ENCODE measurements at places on chromosomes 13 and 19.

- no peak for DNase-seq
These were observed 6.9 kb upstream of the SULT2B1 start for GRCh38 chr19:48544856-48545750.

- DNase-seq, result no peak
These were observed 71.4 kb downstream of the FREM2 start for GRCh38 chr13:38758277-38758676.

DNA sequence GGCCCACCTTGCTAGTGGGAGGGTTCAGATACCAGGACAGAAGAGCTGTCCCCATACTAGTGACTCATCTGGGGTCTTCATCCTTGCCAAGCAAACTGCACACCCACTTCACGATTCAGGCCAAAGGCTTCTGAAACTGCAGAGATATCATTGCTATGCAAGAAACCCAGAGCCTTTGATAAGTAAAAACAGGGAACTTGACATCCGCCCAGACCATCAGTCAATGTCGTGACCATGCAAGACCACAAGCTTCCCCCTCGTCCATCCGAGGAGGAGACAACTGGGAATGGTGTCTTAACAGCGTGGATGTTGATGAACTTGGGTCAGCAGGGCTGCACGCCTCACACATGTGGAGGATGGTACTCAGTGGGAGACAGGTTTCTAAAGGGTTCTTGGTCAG, 58.0 kb downstream of the ABCC4 start:
- DNase-seq, result peak; percentile 96

- peak; percentile 90 for DNase-seq
These were observed 49.0 kb upstream of the FRY start for GRCh38 chr13:31982540-31982939.

- no peak for DNase-seq
These were observed 3.2 kb downstream of the ERF start for GRCh38 chr19:42251572-42252358.

DNA sequence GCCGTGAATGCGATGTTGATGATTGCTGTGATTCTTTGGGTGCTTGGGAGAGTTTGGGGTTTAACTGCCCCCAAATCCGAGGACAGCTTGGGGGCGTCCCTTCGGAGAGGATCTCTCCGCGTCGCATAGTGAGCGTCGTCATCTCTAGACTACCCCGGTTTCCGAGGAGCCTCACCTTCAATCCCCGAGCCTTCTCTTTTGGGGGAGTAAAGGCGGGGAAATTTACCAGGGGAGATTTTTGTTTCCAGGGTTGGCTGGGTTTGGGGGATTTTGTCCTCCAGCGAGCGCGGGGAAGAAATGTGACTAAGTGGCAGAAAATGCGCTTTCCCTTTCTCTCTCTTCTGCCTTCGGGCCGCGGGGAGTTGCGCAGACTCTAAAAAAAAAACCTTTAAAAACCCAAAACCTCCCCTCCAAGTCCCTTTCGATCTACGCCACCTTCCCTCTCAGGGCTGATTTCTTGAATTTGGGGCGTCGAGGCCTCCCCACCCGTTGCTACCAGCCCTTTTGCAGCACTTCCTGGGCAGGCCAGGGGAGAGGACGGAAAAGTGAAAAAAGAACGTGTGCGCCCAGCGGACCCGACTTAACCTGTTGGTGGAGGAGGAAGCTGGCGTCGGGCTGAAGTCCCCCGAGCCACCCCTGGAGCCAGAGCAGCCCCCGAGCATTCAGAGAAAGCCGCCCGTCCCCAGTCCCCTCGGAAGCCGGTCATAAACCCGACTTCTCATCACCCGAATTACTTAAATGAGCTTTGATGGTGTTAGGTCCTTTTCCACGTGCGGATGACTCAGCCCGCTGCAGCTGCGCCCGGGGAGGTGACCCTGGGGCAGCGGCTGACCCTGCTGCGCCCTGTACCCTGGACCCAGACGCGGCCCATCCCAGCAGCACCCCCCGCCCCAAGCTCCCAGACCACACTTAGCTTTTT, 17.7 kb downstream of the NFIX start:
- DNase-seq, result no peak

- no peak for DNase-seq
These were observed 107.4 kb upstream of the CSNK1A1L start for GRCh38 chr13:37212826-37213225.

DNA sequence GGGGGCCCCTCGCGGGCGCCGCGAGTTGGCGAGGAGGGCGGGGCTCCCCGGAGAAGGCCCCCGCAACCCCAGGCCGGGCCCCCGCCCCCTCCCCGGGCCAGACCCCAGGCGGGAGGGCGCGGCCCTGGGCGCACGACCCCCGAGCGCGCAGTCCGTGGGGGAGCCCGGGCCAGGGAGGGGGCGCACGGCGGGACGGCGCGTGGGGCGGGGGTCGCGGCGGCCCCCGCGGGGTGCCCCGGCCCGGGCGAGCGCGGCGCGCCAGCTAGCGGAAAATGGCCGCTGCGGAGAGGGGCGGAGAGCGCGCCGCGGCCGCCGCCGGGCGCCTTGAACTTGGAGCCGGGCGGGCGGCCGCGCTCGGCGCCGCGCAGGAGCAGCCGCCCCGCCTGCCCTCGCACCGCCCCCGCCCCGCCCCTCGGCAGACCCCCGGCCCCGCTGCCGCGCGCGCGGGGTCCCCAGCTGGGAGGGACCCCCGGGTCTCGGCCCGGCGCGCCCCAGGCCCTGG, 6.4 kb upstream of the NFIC start:
- peak; percentile 25 for DNase-seq

GRCh38 chr19:46241626-46242025, 12.1 kb downstream of the IGFL1 start:
- no peak for DNase-seq

GRCh38 chr19:2475018-2475701, 767 bp upstream of the GADD45B start:
- DNase-seq, result peak; percentile 63

DNA sequence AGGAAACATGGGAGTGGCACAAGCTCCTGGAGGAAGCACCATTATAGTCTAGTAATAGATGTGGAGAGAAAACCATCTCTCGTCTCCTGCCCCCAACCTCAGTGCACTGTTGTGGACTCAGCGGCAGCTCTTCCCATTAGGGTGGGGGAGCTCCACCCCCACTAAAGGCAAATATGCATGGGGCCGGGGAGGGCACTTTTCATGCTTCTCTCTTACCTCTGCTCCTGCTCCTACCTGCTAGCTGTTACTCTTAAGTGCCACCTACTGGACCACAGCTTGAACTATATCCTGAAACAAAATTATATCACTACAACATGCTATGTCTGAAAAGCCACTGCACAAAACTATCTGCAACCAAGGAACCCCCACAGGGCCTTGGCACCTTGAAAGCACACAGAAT, 112.6 kb upstream of the DACH1 start:
- DNase-seq, result peak; percentile 44

DNA sequence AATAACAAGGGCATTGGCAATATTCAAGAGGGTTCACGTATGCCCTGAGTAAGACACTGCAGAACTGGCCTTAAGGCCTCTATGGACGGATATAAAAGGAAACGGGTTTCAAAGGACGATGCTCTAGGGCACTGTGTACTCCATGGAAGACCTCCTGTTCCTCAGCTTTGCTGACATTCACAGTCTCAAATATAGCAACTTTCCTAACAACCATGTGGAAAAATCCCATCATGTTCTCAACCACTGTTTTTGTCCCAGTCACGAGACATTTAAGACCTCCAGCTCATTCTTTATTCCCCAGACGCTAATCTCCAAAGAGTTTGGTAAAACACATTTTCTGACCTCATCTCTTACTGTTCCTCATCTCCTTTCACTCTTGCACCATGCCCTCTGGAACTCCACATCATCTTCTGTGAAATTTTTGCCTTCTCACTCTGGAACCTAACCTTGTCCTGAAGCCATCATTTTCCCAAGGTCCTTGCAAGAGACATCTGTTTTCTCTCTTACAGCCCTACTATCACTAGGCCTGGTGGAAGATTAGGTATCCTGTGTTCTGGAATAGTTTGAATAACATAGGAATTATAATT, 37.6 kb downstream of the SPRY2 start:
- no peak for DNase-seq

DNA sequence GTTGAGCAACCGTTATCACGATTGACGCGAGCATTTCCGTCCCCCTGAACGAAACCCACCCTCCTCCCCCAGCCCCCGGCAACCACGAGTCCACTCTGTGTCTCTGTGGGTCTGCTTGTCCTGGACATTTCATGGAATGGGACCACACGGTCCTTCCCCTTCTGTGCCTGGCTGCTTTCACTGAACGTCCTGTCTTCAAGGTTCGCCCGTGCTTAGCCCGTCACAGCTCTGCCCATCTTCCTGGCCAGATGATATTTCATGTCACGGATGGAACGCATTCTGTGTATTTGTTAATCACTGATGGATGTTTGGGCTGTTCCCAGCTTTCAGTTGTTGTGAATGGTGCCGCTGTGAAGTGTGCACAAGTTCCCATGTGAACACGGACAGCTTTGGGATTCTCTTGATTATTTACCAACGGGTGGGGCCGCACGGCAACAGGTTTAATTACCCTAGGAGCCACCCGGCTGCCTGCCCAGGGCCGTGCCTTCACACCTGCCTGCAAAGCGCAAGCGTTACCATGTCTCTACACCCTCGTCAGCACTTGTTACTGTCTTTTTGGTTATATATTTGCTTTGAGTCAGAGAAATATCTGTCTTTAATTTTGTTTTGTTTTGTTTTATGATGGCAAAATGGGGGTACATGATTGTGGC, 42.5 kb downstream of the RASA3 start:
- DNase-seq, result no peak

- DNase-seq, result peak; percentile 88
These were observed at the start of gene ADGRE3 for GRCh38 chr19:14674764-14675163. ADGRE3 (minus strand) TSS chr19:14674844; CDS start chr19:14674770, 74 bp downstream.

GRCh38 chr13:26459276-26460131, 98.0 kb upstream of the WASF3 start:
- peak; percentile 1 for DNase-seq

DNA sequence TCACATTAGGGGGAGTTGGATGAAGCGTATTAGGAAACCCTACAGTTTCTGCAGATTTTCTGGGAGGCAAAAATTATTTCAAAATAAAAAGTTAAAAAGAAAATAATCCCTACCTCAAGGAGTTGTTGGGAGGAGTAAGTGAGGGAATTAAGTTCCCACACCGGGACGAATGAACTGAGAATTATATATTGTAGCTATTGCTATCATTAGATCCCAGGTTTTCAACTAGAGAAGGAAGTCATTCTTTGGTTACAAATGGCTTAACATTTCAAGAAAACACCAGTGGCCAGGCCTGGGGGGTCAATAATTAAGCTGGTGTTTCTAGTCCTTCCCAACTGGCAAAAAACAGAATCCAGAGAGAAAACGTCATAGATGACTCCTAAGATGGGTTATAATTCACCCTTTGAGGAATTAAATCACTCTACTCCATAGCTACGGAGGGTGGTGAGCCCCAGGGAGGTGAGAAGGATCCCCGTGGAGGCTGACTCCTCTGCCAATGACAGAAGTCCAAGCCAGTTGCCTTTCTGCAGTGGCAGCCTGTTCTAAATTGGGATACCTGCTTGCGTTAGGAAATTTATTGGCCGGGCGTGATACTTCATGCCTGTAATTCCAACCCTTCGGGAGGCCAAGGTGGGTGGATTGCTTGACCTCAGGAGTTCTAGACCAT, 1.2 kb upstream of the MYDGF start:
- no peak for DNase-seq

- DNase-seq, result peak; percentile 93
These were observed 13.8 kb downstream of the OR7D4 start for GRCh38 chr19:9205501-9206113.

DNA sequence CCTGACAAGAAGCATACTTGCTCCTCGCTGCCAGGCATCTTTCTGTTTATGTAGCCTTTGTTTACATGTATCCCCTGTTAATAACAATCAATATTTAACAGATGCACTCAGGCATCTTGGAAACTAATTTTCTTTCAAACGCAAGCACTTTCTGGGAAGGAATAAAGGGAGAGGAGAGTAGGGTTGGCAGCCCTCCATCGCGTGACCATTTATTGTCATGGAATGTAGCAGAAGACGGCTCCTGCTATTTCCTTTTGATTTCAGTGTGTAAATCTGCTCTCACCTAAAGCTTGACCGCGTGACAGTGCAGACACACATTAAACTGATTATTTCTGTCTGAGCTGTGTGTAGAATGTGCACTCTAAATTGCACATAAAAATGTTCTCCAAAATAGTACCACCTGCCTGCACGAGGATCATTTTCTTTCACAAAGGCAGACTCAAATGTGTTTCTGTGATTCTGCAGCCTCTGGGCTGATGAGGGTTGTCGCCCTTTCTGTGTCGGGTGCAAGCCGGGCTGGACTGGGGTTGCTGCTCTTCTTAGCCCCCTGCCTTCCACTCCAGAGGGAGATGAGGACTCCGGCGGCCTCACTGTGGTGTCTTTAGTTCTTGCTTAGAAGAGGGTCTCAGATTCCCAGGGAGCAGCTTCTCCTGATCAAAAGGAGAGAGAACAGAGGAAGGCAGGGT, 223.5 kb upstream of the MAB21L1 start:
- DNase-seq, result no peak

DNA sequence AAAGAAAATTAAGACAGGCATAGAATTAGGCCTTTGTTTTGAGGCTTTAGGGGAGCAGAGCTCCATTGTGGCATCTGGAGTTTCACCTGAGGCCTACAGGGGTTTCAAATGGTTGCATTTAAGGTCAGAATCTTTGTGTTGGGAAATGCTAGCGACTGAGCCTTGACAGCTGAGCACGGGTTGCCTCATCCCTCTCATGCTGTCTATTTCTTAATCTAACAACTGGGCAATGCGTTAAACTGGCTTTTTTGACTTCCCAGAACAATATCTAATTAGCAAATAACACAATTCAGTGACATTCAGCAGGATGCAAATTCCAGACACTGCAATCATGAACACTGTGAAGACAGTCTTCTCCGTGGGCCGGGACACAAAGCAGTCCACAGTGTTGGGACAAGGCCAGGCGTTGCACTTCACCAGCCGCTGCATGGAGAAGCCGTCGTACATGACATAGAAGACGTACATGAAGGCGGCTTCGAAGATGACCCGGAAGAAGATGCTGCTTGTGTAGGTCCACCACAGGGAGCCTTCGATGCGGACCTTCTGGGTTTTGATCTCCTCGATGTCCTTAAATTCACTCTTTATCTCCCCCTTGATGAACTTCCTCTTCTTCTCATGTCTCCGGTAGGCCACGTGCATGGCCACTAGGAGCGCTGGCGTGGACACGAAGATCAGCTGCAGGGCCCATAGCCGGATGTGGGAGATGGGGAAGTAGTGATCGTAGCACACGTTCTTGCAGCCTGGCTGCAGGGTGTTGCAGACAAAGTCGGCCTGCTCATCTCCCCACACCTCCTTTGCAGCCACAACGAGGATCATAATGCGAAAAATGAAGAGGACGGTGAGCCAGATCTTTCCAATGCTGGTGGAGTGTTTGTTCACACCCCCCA, 3.8 kb downstream of the GJB2 start:
- DNase-seq, result peak; percentile 88

DNA sequence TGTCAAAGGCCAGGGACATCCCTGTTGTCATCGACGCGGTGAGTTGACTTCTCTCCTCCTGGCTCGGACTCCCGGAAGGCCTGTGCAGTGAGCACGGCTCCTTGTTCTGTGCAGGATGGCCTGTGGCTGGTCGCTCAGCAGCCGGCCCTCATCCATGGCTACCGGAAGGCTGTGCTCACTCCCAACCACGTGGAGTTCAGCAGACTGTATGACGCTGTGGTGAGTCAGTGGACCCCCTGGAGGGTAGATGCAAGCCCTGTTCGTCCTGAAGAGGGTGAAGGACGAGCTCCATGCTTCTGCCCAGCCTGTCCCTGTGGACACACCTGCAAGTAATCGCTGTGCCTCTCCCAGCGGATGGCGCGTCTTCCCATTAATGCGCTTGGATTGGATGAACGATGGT, 19.2 kb downstream of the NAXD start:
- no peak for DNase-seq

GRCh38 chr13:33446821-33447725, 161.5 kb upstream of the STARD13 start:
- no peak for DNase-seq

All from OCI-M1 (cell line).